ENCODE measurements at places on chromosomes 12 and 14.

- no peak for DNase-seq
Measured at GRCh38 chr12:75742961-75743360, 231.6 kb upstream of the KRR1 start.

GRCh38 chr12:122121745-122122144 is 43.2 kb downstream of the MLXIP start:
- DNase-seq, result no peak

DNA sequence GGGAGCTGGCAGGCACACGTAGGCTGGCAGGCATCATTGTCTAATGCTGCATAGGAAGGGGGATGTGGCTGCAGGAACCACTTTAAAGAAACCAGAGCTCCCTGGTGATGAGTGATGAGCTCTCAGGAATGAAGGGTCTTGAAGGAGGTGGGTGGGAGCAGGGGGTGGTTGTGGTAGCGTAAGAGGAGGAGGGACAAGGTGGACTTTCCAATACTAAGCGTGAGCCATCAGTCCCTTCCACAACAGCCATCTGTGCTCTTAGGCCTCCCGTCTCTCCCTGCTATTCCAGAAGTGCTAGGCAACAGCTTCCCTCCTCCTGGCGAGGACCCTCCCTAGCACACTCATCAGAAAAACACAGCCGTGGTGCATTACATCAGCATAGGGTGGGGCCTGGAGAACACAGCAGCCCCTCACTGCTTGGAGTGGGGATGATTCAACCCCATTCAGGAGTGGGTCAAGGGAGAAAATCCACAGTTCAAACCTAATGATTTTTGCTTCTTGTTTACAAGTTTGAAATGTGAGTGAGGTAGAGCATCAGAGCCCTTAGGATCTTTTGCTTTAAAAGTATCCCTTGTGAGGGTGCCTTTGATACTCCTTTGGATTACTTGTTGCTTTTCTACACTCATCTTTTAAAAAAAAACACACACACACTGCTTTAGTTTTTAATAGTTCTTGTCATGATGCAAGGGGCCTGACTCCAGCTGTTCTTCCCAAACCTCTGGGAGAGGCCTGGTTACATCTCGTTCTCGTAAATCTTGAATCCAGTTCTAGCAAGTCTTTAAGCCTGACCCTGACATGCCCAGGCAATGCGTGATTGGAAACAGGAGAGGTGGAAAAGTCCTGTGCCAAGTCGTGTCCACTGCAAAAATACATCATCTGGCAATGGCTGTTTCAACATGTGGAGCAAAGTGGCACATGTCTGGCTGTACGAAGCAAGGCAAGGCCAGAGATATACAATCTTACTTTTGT is 356.4 kb upstream of the DDHD1 start:
- no peak for DNase-seq

GRCh38 chr12:73445658-73446324 is 1091.8 kb upstream of the ATXN7L3B start:
- no peak for DNase-seq

GRCh38 chr12:63821781-63822251 is 22.7 kb upstream of the SRGAP1 start:
- no peak for DNase-seq

GRCh38 chr14:95432144-95433093 is 84.0 kb downstream of the SYNE3 start:
- peak; percentile 56 for DNase-seq

- no peak for DNase-seq
Measured at GRCh38 chr14:104359969-104360442, 219.6 kb upstream of the C14orf180 start.

- no peak for DNase-seq
Measured at GRCh38 chr12:14322403-14322802, 43.1 kb upstream of the ATF7IP start.

DNA sequence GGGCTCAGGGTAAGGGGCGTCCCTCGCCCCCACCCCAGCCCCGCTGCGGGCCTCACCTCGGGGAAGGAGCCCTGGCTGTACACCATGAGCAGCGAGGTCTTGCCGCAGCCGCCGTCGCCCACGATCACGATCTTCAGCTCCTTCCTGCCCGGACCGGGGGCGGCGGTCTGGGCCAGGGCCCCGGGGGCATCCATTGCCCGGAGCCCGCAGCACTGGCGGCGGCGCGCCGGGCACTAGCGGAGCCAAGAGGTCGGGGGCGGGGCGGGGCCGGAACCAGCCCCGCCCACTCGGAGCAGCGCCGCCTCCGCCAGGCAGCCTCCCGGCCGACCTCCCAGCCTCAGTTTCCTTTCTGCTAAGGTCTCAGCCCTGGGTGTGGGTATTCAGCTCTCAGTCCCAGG is at the start of gene RHOF:
Gene RHOF, minus strand, starts transcription at position 249 of the 398 bp plus-strand sequence. Its CDS starts 55 bp downstream, at position 194.
- no peak for DNase-seq

DNA sequence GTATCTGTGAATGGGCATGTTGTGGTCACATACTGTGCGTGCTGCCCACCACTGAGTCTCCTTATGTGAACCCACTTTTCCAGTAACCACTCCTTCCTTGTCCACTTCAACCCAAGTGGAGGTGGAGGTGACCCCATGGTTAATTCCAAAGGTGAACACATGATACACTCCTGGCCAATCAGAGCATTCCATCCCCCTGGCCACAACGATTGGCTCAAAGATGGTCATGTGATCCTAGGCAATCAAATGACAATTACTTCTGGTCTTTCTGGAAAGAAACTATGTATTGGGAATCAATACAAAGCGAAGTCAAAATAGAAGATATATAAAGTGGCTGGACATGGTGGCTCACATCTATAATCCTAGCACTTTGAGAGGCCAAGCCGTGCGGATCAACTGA is 20.2 kb upstream of the CCDC60 start:
- no peak for DNase-seq

- no peak for DNase-seq
Measured at GRCh38 chr14:104722938-104723650, 935 bp upstream of the ADSS1 start.
